ENCODE measurements at places on chromosomes 5 and 9.

GRCh38 chr9:137019891-137020683 is 8.0 kb downstream of the ABCA2 start:
- no peak for DNase-seq

DNA sequence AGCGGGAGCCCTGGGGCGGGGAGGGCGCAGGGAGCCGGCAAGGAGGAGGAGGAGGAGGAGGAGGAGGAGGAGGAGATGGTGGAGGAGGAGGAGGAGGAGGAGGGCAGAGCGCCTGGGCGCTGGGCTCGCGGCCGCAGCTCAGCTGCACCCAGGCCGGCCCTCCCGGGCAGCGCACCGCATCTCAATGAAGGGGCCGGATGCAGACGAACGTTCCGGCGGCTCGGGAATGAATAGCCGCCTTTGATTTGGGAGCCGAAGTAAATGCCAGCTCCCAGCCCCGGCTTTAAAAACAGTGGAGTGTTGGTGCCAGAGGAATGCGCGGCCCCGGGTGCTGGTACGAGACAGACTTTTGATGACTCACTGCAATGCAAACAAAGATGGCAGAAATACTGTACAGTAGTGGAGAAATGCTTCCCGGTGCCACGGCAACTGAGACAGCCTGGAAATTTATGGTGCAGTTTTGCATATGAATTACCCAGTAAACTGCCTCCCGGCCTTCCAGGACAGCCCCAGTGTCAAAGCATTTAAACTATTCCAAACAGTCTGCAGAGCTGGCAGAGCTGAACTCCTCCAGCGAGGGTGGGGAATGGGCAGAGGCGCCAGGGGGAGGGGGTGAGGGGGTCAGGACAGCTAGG is 43.1 kb downstream of the NACC2 start:
- peak; percentile 54 for DNase-seq

- DNase-seq, result no peak
Measured at GRCh38 chr5:171914726-171915338, 91.6 kb downstream of the FBXW11 start.

DNA sequence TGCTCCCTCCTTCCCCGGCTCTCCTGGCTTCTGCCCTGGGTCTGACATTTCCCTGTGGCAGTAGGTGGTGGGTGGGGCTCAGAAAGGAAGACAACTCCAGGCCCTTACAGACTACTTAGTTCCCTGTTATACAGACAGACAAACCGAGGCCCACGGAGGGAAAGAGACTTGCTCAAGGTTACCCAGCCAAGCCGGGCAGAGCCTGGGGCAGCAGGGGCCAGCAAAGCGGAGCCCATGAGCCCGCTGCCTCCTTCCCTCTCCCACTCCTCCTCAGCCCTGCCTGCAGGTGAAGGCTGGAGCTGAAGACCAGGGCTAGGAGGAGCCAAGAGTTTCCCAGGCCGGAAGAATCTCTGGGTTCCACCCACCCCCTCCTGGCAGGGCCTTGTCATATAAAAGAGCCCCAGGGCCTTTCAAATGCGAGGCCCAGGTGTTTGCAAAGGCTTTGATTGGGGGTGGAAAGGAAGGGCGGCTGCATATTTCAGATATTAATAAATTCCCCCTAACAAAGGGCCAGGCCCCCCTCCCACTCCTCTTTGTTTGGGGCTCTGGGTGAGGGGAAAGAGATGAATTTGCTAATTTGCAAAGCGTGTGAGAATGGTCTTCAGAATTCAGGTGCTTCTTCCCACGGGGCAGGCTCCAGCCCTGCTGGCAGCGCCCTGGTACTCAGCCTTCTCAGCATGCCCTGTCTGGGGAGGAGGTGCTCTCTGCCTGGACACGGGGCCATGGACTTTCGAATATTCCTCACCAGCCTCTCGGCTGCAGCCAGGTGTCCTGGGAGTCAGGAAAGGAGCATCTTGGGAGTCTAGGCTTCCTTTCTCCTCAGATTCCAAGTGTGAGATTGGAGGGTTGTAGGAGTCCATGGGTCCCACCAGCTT is 21.5 kb downstream of the SLC6A7 start:
- no peak for DNase-seq

DNA sequence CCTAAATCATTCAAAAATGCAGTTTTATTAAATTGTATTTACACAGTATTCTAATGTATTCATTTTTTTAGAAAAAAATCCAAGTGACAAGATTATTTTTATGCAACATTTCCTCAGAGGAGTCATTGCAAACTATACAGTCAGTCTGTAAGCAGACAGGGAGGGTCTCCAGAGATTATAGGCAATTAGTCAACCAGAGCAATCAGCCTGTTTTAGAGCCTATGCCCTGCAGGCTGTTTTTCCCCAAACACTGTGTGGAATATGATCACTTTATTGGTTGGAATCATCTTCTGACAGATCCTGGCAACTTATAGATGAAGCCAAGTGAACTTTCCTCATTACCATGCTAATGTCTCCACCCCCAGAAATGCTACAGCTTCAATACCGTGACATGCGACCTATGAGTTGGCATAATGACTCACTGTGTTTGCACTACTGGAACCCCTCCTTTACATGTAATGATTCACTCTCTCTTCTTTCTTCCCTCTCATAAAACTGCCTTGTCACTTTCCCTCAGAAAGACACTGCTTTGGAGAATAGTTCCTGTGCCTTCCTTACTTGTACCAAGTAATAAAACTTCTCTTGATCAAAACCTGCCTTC is 577.7 kb upstream of the FTMT start:
- DNase-seq, result no peak

DNA sequence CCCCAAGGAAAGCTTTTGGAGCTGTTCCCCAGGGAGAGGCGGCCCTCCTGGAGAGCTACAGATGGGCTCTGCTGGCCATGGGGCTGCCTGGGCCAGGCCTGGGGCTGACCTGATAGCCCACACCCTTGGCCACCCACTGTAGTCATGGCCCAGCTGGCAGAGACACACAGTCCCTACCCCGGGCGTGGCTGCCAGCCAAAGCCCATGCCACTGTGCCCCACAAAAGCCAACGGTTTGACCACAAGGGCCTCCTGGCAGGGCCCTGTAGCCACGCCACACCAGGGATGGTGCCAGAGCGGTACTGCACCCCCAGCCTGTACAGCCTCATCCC is 15.2 kb downstream of the NACC2 start:
- DNase-seq, result no peak

DNA sequence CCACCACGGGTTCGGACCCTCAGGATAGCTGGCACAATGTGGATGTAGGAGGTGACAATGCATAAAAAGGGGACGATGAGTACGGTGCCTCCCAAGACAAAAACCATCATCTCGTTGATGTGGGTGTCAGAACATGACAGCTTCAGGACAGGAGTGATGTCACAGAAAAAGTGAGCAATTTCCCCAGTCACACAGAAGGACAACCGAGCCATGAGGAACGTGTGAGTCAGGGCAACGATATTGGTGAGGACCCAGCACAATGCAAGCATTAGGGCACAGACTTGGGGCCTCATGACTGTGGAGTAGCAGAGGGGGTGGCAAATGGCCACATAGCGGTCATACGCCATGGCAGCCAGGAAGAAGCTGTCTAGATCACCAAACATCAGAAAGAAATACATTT is 491 bp downstream of the OR1N1 start:
- DNase-seq, result no peak

- no peak for DNase-seq
Measured at GRCh38 chr5:160353379-160353778, 17.0 kb downstream of the C1QTNF2 start.

DNA sequence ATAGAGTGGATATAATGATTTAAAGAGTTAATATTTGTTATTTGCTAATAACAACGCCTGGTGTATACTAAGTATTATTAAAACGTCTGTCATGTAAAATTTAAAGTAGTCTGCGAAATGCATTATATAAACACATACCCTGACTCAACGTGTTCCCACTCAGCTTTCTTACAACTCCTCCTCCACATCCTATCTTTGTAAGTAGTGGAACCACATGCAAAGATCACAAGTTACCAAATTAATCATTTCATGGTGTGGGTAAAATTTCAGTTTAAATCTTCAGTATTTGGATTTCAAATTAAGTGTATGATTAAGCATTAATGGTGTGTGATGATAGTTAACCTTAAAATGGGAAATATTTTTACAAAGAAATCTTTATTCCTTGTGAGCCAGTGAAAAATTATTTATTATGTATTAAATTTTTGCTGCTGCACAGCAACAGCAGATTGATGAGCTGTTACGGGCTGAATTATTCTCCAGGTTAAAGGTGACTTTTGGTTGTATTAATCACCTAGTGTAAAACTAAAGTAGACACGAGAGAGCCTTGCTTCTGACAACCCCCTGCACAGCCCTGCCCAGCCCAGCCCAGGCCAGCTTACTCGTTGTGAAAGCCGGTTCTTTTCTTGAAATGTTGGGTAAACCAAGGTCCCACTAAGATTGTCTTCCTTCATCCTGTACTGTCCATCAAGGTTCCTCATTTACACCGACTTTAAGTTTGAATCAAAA is 373.5 kb downstream of the DTWD2 start:
- DNase-seq, result no peak

DNA sequence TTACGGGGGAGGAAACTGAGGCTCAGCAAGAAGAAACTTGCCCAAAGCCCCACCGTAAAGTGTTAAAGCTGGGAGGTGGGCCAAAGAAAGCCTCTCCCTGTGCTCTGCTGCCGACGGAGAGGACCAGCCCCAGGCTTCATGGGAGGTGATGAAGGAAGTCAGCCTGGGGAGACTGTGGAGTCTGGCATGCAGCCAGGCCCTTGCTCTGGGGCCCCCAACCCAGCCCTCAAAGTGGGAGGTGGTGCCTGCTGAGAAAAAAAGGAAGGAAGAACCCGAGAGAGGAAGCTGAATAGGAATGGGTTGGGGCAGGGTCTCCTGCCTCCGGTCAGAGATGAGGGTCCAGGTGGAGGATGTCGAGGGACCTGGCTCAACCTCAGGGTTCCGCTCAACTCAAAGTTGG is 3.8 kb downstream of the RNF44 start:
- DNase-seq, result no peak

Data from adrenal gland (tissue), 19 donors.